ENCODE measurements at places on chromosomes 7 and 10.

DNA sequence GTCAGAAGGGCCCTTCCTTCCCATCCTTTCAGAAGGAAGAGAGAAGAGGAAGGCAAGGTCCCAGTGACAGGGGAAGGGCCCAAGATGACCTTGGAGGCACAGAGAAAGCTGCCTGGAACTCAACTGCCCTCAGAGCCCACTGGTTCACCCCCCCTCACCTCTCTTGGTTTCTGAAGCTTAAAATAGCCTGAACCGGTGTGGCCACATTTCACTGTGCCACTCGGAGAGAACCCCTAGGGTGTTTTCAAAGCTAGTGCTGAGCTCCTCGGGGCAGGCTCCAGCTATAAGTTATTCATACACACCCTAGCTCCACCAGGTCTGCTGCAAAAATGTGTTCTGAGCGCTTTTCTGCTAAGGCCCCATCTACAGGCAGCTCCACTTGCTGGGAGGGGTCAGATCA lies 60.9 kb upstream of the ADRB1 start:
- DNase-seq: no peak

DNA sequence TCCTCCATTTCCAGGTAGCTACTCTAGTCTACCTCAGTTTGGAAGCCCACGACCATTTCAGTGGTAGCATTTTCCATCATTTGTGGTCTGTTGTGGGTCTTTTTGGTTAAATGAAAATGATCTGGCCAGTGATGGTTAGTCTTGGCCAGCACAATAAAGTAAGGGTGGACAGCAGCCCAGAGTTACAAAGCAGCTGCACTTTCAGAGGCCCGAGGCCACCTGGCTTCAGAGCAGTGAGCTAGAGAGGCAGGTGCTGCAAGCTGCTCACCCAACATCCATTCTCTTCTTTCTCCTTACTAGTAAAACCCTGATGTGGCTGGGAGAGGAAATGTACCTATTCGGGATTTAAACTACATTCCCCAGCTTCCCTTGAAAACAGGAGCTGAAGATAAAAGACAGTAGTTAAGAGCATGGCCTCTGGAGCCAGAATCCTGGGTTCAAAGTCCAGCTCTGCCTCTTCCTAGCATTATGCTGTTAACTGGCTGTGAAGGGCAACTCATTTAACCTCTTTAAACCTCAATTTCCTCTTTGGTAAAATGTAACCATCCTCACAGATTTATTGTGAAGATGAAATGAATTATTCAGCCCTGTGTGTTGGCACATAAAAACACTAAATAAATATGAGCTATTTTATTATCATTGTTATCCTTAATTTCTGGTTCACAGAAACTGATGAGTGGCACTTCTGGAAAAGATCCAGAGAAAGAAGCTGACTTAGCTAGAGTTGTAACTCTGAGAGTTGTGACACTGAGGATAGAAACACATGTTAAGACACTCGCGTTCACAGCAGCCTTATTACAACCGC lies 517.4 kb downstream of the PARD3 start:
- no peak for DNase-seq

DNA sequence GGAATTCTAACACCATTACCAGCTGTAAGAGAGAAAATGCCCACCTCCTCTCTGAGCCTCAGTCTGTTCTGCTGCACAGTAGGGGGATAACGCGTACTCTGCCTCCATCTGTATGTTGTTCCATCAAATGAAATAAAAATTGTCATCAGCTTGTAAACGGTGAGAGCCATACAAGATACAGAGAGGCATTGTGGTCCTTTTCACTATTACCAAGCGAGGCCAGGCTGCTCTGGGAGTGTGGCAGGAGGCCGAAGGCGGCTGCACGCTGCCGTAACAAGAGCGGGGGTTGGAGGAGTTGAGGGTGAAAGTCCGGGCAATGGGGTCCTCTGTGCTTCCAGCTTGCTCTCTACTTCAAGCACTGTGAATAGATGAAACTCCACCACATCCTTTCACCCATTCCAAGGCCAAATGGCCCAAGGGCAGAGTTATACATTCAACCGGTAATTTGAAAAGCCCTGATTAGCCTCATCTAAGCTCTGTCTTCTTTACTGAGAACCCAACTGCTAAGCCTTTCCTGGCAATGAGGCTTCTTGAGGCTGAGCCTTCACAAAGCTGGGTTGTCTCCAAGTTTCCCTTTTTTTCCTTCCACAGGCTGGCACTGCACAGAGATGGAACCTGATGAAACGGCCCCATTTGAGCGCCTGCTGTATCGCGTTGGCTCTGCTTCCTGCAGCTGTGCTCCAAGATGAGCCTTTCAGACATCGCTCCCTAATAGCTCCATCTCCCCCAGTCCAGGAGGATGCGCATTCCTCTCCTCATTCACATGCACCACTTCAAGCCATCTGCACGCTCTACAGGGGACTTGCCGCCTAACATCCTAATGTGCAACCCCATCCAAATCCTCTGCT lies 47.2 kb downstream of the PYROXD2 start:
- no peak for DNase-seq

GRCh38 chr10:92619368-92619767 lies 26.4 kb downstream of the KIF11 start:
- no peak for DNase-seq

DNA sequence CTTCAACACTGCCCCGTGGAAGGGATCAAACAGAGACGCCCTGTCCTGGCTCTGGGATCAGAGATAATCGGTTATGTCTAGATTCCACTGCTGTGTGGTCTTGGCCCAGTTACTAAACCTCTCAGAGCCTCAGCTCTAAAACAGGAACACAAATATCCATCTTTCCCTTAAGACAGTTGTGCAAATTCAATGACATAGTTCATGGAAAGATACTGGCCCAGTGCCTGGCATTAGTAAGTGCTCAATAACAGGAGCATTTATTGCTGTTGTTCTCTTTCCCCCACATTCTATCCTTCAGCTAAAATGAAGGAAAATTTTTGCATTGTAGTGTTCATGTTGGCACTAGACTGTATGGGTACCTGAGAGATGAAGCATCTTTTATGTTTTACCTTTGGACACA lies 58.6 kb downstream of the TACC2 start:
- DNase-seq: no peak

DNA sequence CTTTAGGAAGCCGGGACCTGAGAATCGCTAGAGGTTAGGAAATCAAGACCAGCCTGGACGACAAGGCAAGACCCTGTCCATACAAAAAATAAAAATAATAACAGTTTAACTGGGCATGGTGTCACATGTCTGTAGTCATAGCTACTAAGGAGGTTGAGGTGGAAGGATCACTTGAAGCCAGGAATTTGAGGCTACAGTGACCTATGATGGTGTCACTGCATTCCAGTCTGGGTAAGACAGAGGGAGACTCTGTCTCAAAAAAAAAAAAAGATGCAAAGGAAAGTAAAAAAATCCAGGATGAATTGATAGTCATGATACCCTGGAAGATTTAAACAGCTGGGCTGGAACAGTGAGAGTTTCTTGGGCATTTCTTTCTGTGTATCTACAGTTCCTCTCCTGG lies 463.2 kb downstream of the GALNT17 start:
- DNase-seq: no peak

Data from stimulated activated naive CD8-positive, alpha-beta T cell treated with anti-CD3 and anti-CD28 coated beads, Interleukin-15, Interleukin-2, amounts not matched to agents 100 U/mL and 50 U/mL, for 24 hours (primary cell).